ENCODE measurements at places on chromosomes 1 and 21.
A peak's percentile ranks its signal among the peaks of the same experiment; 100 is the strongest.

DNA sequence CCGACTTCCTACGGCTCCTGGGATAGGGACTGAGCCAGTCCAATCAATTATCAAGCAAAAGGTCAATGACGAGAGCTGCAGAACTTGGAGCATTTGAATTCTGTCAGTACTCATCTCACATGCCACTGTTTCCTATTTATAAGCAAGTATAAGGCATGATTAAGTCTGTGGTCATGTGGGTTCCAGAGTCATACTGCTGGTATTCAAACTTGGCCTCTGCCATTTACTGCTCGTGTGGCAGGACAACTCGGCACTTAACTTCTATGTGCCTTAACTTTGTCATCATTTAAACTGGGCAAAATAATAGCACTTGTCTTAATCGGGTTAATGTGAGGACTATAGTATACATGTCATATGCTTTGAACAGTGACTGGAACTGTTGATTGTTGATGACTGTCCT is 44.9 kb upstream of the TNFSF18 start:
- DNase-seq: no peak

DNA sequence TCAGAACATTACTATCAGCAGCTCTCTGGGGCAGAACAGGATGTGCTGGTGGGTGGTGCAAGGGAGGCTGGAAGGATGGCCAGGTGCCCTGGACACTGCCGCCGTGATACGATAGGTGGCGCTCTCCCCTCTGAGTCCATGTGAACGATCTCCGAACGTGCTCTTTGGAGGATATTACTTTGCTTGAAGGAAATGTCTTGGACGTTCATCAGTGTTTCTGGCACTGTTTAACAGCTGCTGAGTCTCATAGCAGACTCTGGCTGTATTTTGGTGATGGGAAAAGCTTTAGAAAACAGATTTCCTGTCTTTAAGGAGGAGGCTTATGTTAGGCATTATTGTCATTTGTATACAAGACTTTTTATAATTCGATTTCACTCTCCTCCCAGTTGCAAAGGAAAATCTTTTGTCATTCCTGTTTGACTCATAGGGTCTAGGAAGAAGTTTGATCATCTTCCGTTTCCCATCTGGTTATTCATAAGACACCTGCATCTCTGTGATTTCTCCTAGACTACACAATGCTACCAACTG is 386.2 kb upstream of the ADGRL2 start:
- DNase-seq: peak; percentile 74

DNA sequence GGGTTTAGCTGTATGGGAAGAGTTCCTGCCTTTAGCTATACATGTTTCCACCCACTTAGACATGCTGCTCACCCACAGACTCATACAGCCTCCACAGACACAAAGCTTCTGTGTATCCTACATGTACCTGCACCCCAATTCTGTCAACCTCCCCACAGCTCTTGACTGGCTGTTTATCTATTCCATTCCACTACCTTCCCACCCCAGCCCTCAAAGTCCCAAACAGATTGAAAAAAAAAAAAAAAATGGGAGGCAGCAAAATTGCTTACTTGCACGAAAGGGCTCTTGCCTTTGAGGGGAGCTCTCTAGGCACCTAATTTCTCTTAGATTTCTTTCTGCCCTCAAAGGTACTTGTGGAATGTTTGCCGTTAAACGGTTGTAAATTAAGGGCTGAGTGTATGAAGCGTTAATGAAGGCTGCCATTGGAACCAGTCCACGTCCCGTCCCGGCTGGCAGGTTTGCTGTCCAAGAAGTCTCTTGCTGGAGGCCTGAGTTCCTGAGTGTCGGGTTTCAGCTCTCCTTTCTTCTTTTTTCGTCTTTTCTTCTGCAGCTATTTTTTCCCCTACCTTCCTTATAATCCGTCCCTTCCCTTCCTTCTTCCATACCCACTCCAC is 43.6 kb downstream of the PBX1 start:
- peak; percentile 92 for DNase-seq

DNA sequence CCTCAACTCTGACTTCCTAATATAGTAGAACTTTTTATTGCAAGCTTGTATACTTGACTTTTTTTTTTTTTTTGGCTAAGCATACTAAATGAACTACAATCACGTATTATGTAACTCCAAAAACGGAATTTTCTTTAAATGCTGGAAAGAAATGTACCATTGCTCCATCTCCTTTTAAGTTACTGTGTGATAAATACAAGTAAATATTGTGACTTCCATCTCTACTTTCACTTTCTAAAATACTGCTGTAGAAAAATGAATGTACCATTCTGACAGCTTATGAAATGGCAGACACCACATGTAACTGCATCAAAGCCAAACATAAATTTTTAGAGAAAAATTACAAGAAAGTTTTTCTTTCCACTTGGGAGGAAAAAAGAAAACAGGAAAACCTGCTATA is 54.7 kb downstream of the ASH1L start:
- DNase-seq: no peak

Measured in mesendoderm (in vitro differentiated cells).